Ammon's horn (tissue), 1 donor: ENCODE measurements at places on chromosomes 6 and 20.

DNA sequence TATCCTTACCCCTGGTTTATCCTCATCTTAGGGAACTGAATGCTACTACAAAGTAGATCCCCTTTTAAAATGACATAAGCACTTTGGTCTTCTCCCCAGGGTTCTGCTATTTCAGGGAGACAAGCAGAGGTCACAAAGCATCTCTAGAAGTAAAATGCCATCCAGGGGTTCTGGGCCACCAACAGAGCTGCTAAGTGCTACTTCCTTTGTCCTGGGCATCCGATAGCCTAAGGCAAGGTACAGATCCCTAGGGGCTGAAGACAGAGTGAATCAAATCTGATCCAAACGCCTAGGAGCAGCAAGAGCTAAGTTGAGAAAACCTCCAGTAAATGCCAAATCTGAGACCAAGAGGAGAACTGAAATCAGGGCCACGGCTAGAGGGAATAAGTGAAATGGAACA lies 161.2 kb downstream of the PTPRT start:
- DNase-seq: no peak

DNA sequence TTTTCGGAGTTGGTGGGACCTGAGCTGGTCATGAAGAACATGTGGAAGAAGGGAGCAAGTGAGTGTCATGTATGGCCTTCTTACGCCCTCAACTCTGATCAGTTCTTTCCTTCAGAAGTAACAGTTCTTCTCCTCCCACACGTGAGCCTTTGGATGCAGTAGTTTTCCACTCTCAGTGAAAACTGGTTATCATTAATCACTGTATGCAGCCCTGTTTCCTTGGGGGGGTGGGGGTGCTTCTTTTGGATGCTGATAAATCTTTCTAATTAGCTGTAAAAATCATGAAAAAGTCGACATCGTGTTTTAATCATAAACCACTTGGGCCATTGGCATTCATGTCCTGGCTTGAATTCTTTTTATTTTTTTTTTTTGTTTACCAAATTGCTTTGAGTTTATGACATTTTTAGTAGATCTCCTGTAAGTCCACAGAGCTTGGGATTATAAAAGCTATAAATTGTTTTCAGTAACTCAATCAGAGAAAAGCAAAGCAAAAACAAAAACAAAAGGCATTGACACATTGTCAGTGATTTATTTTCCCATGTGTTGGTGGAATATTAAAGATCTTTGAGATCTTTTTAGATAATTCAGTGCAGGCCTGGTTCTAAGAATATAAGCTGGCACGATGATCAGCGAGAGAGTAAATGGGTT lies 84.8 kb downstream of the TRMT11 start:
- no peak for DNase-seq

- DNase-seq: no peak
These were observed 894.3 kb downstream of the TFAP2A start for GRCh38 chr6:9520417-9521151.

- DNase-seq: peak; percentile 69
These were observed 29.8 kb downstream of the SMPDL3A start for GRCh38 chr6:122818866-122819265.

DNA sequence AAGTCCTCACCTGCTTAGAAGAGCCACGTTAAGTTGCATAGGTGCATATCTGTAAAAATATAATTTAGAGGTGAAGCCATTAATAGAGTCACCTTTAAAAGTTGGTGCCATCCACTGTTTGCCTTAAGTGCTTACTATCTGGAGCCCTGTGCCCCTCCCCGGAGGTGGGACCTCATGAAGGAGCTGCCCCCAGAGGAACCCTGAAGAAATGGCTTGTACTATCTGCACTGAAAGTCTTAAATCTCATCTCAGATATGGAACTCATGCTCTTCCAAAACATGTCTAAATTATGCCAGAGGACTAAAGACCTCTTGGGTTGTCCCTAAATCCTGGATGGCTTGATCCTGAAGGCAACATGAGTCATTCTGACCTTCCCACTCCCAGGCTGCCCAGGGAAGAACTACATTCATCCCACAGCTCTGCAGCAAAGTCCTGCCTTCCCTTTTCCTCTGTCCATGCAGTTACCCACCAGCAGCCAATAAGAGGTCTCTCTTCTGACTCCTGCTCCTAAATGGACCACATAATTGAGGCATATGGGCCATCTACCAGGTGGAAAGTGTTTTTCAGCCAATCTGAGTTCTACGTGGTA lies 85.3 kb downstream of the ASXL1 start:
- DNase-seq: no peak

DNA sequence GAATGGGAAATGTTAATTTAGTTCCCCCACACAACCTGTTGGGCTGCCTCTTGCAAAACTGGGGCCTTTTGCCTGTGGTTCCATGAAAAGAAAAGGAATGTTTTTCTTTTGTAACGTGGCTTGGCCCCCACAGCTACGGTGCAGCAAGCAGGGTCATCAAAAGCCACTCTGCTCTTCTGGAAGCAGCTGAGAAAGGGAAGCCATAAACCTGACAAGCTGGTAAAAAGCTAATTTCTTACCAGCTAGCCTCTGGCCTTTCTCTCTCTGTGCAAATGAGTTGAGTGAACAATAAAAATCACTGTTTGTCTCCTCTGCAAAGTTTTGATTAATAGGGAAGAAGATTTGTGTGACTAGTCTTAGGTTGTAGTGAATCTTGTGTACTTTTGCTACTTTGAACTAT lies 23.5 kb upstream of the NOTCH4 start:
- no peak for DNase-seq

DNA sequence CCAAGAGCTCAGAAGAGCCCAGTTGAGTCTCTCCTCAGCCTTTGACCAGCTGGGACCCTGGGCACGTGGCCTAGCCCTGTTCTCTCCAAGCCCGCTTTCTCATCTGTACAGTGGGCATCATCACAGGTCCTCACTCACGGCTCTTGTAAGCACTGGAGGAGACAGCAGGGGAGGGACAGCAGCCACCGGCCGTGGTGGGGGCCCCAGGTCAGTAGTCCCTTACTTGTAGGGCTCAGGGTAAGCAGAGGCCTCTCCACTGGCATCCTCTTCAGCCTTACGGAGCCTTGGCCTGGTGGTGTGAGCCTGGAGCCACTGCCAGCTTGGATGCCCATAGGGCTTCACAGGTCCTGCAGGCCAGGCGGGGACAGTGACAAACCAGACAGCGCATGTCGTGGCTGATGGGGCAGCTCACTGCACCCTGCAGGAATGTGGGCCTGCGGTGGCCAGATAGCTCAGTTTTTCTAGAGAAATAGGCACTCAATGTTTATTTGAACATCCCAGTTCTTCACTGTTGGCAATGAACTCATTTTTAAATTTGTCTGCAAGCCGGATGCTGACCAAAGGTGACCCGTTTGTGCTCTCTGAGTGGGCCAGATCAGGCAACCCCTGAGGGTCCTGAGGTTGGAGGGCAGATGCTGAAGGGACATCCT lies 65.1 kb downstream of the ADNP start:
- no peak for DNase-seq

DNA sequence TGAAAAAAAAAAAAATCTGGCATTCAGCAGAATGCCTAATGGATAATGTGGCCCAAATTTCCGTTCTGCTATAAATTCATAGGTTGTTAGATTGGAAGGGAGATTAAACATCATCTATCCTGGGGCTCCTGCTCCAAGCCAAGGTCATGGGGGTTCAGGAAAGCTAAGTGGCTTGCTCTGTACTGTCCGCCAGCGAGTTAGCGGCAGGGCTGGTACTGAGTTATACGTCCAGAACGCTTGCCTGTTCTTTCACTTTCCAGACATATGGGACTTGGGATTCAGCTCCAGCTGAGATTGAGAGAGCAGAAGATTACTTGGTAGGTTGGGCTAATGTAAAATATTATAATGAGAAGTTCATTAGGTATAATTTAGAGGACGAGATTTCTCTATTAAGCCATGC lies 858 bp downstream of the RWDD1 start:
- no peak for DNase-seq

DNA sequence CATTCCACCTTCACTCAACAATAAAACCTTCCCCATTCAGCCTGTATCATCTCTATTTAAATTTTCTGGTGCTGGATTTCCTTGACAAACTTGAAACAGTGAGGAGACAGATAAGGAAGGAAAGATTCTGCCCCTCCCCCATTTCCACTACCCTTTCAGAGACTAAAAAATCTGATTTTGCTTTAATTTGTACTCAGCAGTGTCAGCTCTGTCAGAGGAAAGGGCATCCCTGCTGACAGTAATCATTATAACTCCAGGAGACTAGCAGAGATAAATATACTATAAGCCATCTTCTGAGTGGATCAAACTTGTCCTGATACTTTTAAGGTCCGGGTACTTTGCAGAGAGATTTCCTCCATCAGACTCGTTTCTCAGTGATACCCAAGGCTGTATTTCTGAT lies 155.6 kb downstream of the SAMD5 start:
- DNase-seq: no peak

DNA sequence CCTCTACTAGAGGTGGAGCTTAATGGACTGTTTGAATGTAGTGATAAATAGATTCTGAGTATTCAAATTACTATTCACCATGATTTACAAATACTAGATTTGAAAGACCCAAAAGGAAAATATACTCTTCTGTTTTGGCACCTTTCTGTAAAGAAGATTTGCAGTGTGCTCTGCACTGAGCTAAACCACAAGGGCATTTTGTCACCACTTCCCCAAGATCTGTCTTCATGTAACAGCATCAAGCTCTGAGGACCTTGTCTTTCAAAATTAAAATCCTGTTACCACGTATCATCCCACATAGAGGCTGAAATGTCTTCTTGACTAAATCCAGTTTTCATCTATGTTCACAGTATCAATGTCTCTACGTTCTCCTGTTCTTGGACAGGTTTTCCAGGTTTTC lies 3.3 kb upstream of the PGK2 start:
- no peak for DNase-seq

GRCh38 chr6:158023597-158023939 lies 41.9 kb downstream of the SYNJ2 start:
- no peak for DNase-seq

DNA sequence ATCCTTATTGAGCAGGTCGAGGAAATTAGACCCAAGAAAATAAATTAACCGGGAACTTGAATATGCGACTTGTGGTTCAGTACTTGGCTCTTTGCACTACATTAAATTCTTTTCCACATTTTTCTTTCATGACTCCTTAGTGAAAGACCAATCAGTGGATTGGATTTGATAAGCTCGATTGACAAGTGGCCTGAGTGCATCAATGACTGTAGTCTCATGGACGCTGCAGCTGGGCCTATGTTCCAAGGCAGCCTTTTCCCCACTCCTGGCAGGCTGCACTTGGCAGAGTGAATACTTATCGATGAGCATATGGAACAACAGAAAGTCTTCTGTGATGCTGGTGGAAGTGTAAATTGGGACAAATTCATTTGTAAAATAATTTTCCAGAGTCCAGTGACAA lies 210.8 kb upstream of the EXOC2 start:
- DNase-seq: no peak

- no peak for DNase-seq
These were observed 124.4 kb downstream of the PTPRT start for GRCh38 chr20:43065299-43065698.

GRCh38 chr20:4763261-4763660 lies 41.6 kb downstream of the PRND start:
- no peak for DNase-seq

- peak; percentile 28 for DNase-seq
These were observed at the start of gene NINL for GRCh38 chr20:25584905-25585704. Gene NINL (minus strand): TSS chr20:25585531. CDS start chr20:25526587, 58,944 bp downstream.

DNA sequence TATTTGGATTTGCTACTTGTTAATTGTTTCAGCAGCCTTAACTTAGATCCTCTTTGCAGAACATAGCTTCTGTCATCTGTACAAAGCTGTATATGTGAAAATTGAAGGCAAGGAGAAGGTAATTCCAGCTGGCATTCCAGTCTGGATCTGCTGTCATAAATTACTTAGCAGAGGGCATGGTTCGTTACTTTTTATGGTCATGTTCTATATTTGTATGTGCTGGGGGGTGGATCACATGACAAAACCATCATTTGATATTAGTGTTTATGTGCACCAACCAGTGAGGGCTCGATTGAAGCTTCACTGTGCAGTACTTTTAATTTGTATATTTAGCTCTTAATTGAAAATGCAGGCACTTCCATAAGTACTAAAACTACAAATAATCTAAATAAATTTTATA lies 80.2 kb downstream of the CAP2 start:
- DNase-seq: peak; percentile 40

DNA sequence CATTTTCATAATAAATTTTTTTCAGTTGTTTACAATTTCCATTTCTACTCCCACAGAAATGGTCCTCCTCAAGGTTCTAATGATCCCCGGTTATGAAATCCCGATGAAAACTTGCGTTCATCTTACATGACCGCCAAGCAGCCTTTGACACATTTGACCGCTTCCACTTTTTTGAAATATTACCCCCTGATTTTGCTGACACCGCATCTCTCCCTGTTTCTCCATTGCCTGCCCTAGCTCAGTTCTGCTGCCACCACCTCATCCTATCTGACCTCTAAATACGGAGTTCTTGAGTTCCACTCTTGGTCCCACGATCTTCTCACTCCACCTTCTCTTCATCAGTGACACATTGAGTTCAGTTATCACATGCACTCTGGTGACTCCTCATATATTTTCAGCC lies 74.1 kb downstream of the SLC35B3 start:
- no peak for DNase-seq

DNA sequence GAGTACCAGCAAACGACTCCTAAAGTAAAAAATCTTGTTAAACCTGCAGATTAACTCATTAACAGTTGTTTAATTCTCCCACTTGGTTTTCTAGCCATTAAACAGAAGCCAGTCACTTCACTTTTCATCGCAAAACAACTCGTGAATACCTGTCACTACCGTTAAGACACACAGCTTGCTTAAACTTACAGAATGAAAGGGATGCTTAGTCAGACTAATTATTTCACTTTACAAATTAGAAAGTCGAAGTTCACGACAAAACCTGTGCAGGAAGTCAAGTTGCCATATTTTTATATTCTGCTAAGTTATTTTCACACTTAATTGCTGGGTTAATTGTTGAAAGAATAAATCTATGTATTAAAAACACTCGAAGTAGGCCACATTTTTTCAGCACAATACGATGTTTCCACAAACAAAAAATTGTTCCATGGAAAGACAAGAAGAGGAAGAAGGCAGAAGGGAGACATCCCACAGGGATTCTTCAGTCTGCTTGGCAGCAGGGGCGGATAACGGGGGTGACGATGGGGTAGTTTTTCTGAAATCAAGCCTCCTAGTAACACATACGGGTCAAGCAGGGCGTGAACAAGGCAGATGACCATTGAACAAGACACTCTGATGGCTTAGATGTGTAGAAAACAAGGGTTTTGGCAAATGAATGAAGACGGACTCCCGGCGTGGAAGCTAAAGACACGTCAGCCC lies 933 bp downstream of the SSR1 start:
- DNase-seq: peak; percentile 63

GRCh38 chr6:95685822-95686221 lies 108.5 kb downstream of the MANEA start:
- no peak for DNase-seq

DNA sequence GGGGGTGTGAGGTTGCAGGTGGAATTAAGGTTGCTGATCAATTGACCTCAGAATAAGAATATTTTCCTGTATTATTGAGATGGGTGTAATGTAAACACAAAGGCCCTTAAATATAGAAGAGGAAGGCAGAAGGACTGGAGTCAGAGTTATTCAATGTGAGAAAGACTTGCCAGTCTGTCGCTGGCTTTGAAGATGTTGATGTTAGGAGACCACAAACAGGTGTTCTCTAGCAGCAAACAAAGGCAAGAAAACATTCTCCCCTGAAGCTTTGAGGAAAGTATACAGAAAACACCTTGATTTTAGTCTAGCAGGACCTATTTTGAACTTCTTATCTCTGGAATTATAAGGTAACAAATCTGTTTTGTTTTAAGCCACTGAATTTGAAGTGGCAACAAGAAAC lies 138.9 kb upstream of the PTPRK start:
- no peak for DNase-seq
